Heart right ventricle (tissue), 16 donors: ENCODE measurements at places on chromosomes 4 and X.

- DNase-seq = no peak
These were observed 357.8 kb downstream of the MID1IP1 start for GRCh38 chrX:39158801-39159657.

- no peak for DNase-seq
These were observed 61.8 kb downstream of the GPC3 start for GRCh38 chrX:133923548-133923947.

DNA sequence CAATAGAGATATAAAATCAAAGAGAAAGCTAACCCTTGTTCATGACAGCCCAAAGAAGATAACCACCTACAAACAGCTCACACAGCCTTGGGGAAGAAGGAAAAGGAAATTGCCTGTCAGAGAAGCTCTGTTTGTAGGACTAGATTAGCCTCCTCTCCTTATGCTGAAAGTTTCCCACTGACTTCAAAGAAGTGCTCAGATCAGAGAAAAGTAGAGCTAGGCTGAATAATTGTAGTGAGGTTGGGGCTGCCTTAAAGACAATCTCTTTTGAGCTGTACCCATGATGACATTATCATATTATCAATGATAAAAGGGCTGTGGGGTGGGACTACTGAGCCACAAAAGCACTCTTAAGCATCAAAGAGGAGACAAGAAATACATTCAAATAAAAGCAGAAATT is 223.0 kb upstream of the GALNT7 start:
- DNase-seq = no peak

- DNase-seq = no peak
These were observed 284.2 kb downstream of the KCNIP4 start for GRCh38 chr4:21664355-21664754.

- no peak for DNase-seq
These were observed 142.4 kb downstream of the TSPAN5 start for GRCh38 chr4:98516042-98516440.

- DNase-seq = no peak
These were observed 62.6 kb upstream of the KLHL13 start for GRCh38 chrX:118179161-118179560.

- no peak for DNase-seq
These were observed 119.2 kb downstream of the NHS start for GRCh38 chrX:17494216-17494615.

DNA sequence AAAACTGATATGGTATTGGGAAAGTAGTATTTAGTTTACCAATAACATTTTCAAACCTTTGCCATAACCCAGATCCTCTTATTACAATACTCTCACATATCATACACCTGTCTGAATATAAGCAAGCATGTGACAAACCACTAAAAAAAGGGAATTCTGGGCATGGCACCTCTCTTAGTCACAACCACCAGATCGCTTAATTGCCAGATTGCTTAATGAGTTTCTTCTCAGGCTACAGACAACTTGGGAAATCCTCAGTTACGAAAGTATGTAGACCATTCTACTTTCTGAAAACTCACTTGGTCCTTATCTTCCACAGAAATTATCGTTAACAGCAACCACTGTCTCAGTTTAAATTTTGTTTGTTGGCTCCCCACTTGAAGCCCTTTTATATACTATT is 2.1 kb downstream of the NAF1 start:
- DNase-seq = no peak

- no peak for DNase-seq
These were observed 901.7 kb upstream of the INTU start for GRCh38 chr4:126731062-126731461.

DNA sequence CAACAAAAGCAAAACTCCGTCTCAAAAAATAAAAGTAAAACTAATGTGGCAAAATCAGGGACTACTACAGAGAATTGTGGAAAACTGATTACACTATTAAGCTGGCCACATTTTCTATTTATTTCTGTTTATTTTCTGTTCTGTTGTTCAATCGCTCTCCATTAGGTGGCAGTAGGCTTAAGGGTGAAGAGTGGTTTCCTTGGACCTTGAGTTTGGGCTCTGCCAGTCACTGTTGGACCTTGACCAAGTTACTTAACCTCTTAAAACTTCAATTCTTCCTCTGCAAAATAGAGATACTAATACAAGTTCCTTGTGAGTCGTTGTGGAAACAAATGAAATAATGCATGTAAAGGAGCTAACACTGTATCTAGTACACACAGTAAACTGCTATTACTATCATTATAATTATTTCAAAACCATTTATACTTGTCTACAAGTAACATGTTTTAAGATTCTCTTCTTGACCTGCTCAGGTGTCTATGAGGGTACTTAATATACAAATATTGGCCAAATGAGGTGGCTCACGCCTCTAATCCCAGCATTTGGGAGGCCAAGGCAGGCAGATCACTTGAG is 15.2 kb downstream of the HSD17B11 start:
- no peak for DNase-seq

DNA sequence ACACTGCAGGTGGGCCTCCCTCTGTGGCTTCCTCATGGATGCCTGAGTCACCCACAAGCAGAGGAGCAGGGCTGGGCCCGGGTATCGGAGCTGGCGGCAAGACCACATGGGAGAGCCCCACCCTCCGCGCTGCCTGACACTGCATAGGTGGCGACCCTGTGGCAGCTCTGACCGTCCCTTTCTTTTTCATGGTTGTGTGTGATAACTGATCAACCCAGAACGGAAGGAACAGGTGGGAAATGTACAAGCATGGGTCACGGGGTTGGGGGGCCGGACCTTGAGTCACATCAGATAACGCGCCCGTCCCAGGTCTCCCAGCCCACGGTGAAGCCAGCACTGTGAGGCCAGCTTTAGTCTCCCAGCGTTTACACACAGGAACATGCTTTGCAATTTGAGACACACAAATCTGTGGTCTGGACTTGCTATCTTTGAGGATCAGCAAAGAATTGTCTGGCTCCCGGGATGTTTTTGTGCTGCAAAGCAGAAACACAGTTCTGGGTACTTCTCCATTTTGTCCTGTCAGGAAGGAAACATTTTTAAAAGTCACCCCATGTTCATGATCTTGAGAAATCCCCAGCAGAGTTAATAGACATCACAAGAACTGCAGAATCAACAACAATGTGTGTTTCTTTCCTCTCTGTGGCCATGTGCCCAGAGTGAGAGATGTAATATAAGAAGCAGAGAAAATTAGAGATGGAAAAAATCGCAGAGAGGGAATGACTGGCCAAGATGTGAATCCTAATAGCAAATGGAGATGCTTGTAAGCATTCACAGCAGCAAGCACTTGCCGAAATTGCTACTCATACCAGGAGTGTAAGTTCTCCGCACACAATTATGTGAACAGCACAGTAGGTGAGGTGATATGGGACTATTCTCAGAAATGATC is 70.1 kb upstream of the CBR4 start:
- DNase-seq = peak; percentile 31

DNA sequence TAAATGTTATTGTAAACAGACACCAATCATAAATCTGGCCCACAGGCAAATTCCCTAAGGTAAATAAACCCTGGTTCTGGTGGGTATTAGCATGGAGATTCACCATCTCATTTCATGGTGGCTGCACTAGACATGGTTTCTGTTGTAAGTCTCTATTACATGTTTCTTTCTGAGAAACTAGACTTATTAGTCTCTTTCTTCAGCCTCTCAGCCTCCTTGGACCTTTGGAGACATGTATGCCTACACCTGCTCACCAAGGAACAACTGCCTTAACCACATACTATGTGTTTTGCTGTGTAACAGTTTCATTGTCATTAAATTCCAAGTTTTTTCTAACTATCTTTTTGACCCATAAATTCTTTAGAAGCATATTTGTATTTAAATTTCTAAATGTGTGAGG is 13.1 kb downstream of the DDIT4L start:
- no peak for DNase-seq

DNA sequence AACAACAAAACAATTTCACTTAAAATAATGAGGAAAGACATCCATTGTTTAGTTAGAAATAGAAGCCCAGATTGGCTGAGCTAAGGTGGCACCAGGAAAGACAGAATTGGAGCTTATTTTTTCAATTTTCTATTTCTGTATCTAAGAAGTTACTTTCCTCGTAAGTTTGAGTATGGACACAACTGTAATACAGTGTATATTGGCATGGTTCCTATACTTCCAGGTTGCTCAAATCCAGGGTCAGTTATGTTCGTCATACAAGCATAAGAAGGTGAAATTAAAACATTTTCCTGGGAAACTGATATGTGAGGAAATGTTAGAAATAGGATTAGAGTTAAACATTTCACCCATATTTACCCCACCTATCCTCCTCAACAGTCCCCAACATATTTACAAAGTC is 170.4 kb upstream of the AGA start:
- no peak for DNase-seq

DNA sequence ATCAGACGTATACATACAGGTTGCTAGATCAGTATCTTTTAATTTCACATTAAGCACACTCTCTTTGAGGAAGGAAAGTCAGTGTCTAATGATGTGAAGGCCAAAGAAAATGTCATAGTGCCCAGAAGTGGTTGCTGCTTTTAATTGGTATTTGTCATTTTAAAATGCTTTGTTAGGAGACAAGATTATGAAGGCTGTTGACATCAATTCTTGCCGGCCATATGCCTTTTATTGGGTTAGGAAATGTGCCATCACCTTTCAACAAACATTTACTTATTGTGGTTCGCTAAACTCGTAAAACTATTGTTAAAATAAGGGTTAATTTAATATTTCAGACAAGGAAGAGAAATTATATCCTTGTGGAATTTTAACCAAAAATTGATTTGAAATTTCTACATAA is 32.2 kb downstream of the NFKB1 start:
- DNase-seq = no peak

- no peak for DNase-seq
These were observed 78.8 kb downstream of the PDGFC start for GRCh38 chr4:156892805-156893204.

GRCh38 chr4:143025081-143025704 is 159.5 kb upstream of the USP38 start:
- no peak for DNase-seq

GRCh38 chr4:155735496-155735895 is 23.3 kb upstream of the GUCY1B1 start:
- no peak for DNase-seq

- DNase-seq = peak; percentile 29
These were observed 31.1 kb upstream of the WDR17 start for GRCh38 chr4:176034499-176034898.

- no peak for DNase-seq
These were observed 200.2 kb downstream of the SPRY1 start for GRCh38 chr4:123596805-123597204.

DNA sequence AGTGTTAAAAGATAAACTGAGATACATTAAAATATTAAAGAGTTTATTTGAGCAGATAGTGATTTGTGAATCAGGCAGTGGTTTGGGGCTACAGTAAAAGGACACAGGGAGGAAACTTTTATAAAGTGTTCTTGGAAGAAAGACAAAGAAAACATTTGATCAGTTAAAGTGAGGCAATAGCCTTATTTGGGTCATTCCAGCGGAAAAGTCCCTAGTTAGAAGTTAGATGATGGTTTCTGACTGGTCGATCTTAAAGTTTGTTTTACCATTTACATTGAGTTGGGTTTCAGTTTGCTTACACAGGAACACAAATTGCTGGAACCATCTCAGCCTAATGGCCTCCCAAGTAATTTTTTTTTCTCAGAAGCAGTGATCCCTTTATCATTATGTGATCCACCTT is 69.7 kb downstream of the PPP1R2C start:
- no peak for DNase-seq

- DNase-seq = no peak
These were observed 123.6 kb downstream of the SHROOM3 start for GRCh38 chr4:76558396-76559235.

- DNase-seq = no peak
These were observed 57.0 kb upstream of the LRAT start for GRCh38 chr4:154686838-154687237.

DNA sequence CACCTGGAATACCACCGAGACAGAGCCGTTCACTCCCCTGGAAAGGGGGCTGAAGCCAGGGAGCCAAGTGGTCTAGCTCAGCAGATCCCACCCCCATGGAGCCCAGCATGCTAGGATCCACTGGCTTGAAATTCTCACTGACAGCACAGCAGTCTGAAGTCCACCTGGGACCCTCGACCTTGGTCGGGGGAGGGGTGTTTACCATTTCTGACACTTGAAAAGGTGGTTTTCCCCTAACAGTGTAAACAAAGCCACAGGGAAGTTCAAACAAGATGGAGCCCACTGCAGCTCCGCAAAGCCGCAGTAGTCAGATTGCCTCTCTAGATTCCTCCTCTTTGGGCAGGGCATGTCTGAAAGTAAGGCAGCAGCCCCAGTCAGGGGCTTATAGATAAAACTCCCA is 243.2 kb downstream of the RASL11B start:
- no peak for DNase-seq

- DNase-seq = no peak
These were observed 107.8 kb upstream of the PDHA2 start for GRCh38 chr4:95732061-95732460.
